ENCODE measurements at places on chromosomes 4 and X.

DNA sequence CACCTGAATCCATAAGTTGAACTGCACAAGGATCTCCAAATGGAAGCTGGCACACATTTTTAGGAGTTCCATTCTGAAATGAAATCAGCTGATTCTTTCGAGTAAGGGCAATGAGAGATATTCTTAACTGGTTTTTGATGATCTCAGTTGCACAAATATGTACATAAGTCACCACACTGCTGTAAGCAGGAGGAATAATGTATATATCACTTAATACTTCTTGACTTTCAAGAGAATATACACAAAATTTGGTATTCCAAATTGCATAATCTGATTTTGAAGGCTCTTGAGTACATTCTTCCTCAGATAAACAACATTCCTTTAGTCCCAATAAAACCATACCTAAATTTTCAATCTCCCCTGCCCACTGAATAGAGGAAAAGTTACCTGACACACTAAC, 8.2 kb downstream of the FANCB start:
- no peak for DNase-seq

DNA sequence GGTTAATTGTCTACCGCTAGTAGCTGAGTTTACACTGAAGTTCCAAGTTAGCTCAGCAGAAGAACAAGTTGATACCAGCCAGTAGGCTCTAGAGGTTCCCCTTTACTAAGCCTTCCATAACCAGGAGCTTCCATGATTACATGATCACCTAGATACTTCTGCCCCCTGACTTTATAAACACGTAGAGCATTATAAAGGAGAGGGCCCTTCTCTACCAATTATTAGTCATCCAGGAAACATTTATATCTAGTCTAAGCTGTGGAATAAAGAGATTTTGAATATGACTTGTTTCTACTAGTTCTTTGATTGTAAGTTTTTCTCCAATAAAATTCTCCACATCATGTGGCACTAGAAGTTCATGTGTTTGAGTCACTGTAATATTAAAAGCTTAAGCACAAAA, 818.1 kb upstream of the PCDH10 start:
- no peak for DNase-seq

- no peak for DNase-seq
Observed at GRCh38 chrX:49053223-49054072, 5.4 kb upstream of the CCDC120 start.

DNA sequence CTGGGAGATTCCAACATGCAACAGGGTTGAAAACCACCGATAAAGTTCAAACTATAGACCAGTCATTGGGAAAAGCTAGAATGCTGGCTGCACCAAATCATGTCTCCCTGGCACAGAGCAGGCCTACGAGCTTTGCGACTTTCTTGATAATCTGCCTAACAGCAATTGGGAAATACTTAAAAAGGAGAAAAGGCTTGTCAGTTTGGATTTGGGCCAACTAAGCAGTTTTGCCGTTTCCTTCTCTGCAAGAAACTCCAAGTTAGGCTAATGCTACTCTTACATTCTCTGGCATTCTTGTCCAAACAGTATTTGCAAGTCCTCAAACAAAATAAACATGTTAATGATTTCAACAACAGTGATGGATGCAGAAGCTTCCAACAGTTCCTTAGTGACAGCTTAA, 87.9 kb downstream of the PDK3 start:
- DNase-seq: no peak

DNA sequence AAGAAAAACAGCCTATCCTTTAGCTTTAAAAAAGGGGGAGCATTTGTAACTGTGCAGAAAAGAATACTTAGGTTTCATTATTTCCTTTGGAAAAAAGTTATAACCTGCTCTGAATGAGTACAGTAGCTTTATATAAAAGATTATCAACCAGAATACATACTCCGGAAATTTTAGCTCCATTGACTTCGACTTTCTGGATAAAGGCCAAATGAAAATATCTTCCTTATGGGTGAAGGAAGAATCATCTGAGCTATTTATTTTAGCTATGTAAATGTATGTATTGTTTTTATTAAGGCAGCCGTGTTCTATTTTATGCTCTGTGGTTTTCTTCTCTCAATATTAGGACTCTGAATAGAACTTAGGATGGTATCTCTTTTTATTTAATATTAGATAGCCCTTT, 69.0 kb upstream of the ETNPPL start:
- no peak for DNase-seq

DNA sequence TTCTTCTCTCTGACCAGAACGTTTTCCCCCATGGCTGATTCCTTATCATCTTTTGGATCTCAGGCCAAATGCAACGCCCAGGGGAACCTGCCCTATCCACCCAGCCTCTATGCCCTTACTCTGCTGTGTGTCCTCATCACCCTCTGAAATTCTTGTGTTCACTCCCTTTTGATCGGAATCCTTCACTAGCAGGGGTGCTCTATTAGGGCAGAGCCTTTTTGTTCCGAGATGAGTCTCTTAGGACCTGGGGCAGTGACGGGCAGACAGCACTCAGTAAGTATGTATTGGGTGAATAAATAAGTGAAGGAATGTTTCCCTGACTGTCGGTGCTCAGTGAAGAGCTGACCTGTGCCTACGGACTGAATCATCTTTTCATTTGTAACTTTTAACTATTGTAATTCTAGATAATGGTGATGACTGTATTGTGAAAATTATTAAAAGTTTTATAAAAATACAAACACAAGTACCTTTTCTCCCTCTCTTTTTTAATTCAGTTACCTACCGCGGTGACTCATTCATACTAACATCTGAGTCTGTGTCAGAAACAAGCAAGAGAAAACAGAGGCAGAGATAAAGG, 4.8 kb upstream of the TENM3 start:
- no peak for DNase-seq
